Activated T-cell treated with anti-CD3 and anti-CD28 coated beads for 24 hours (primary cell): ENCODE measurements at places on chromosomes 4 and X.

DNA sequence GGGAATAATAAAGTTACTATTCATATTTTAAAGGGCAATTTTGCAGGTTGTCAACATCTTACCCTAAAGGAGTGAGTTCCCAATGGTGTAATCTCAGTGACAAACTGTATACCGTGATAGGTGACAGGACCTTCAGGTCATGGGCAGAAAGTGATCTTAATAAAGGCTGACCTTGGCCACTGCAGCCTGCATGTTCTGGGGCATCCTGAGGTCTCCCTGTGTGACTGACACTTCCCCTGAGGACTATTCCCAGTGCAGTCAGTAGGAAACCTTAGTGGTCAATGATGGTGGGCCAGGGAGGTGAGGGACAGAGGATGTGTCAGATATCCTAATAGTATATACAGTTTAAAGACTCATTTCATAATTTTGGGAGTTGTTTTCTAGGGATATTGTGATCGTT is 137.2 kb downstream of the SHROOM3 start:
- no peak for DNase-seq

GRCh38 chr4:181849472-181849871 is 393.7 kb upstream of the TENM3 start:
- DNase-seq: no peak

- DNase-seq: no peak
These were observed 101.0 kb downstream of the GPAT3 start for GRCh38 chr4:83636930-83637329.

DNA sequence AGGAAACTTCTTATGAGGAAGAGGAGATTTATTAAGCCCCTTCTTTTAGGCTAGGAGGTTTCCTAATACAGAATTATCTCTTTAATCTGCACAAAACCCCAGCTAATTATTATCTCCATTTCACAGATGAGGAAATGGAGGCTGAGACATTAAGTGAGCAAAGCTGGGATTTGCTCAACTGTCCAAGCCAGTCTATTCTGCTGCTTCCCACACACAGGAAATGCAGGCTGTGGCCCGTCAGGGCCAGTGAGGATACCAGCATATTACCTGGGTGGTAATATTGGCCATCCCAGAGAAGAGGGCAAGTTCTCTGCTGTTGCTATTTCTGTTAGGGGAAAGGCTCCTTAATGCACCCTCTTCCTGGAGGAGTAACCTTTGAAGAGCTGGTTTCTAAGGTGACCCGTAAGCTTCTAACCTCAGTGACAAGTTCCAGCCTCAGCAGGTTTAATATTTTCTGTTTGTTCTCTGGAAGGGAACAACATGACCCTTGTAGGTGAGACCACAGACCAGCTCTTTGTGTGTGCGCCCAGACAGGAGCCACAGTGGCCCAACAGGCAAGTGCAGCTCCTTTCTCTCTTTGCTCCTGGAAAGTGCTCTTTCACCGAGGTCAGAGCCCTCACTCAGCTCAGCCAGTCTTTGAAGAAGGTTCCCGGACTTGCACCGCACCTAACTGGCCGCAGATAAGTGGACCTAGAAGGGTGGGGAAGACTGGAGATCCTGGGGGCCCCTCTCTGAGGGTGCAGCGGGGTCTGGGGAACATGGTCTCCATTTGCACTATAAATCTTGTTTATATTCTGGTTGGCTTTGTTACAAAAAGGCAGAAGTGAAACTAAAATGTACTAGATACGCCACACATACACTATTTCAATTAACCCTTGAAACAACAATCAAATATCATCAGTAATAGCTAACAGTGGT is 35.5 kb downstream of the TBC1D9 start:
- no peak for DNase-seq

DNA sequence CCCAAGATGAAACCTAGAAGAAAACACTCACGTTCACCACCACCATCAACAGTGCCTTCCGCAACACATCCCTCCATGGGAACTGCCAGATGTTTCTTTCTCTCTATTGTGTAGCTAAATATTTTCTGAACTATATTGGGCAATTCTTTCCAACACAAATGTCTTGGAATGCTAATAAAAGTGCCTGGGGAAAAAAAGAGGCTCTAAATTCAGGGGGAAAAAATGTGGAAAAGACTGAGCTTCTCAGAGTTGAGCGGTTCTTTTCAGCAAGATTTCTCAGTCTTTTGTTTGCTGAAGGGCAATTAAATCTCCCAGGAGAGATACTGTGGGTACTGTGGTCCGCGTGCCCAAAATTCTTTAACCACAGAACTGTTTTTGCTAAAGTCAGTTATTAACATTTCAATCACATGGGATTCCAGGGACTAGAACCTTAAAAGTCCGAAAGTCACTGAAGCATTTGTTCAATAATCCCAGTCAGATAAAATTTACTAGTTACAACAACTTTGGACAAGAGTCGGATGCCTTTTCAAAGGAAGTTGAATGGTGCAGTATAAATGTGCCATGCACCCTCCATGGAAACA is 51.9 kb upstream of the DHRSX start:
- no peak for DNase-seq

DNA sequence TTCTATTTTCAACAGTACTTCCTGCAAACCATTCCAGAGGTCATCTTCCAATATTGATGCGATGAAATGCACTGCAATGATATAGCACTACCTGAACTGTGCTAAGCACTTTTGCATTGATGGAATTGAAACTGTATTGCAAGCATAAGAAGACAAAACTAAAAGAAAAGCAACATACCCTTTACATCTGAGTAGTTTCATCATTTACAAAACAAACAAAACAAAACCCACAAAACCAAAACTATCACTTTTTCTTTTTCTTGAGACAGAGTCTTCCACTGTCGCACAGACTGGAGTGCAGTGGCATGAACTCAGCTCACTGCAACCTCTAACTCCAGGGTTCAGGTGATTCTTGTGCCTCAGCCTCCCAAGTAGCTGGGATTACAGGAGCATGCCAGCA is 120.1 kb upstream of the NAP1L5 start:
- DNase-seq: no peak

DNA sequence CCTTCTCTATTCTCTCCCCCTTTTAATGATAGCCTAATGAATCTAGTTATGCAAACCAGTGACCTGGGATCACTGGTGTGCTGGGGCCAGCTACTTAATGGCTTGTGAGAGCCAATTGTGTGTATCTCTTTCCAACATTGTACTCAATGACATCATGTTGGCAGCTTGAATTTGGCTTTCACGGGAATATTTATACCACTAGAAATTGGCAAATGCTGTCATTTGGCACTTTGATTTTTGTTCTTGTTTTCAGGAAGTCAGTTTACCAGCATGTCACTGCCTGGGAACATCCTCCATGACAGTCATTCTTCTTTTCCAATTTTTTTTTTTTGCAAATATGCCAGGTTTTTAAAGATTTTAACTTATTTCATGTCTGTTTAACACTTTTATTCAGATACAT is 1685.3 kb downstream of the STIM2 start:
- no peak for DNase-seq

DNA sequence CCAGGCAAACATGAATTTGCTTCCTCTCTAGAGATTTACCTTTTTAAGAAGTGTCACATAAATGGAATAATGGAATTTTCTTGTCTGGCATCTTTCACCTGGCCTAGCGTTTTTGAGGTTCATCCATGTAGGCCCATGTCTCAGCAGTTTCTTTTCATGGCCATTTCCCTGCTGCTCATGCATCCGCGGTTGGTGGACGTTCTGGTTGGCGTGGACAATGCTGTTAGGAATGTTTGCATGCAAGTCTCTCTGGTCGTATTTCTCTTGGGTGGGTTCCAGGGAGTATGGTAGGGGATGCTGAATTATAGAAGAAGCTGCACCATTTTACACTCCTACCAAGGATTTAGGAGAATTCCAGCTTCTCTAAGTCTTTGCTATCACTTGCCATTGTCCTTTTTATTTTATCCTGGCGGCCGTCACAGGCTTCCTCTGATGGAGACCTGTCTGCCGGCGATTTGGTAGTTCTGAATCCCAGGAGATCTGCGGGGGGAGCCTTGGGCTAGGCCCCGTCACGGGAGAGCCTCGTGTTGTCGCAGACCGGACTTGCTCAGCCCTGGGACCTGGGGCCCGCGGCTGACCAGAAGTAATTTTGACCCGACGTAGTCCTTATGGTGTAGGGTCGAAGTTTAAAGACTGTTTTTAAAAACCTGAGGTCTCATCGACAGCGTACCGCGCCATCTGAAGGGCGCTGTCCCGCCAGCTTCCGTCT is 56.9 kb upstream of the TADA2B start:
- DNase-seq: no peak

DNA sequence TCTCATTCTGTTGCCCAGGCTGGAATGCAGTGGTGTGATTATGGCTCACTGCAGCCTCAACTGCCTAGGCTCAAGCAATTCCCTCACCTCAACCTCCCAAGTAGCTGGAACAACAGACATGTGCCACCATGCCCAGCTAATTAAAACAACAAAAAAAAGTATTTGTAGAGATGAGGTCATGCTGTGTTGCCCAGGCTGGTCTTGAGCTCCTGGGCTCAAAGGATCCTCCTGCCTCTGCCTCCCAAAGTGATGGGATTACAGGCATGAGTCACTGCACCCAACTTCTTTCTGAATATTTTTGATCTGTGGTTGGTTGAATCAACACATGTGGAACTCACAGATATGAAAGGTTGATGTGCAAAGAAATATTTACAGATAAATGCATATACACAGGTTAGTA is 18.5 kb upstream of the SEPTIN11 start:
- no peak for DNase-seq

DNA sequence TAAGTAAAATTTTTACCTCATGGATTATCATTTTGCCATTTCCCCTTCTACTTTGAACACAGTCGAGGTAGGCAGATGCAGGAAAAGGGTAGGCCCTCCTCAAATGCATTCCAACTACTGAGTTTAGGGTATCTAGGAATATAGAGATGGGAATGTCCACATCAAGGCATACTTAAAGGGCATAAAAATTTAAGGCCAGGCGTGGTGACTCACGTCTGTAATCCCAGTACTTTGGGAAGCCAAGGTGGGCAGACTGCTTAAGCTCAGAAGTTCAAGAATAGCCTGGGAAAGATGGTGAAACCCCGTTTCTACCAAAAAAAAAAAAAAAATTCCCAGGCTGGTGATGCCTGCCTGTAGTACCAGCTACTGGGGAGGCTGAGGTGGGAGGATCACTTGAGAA is 146.5 kb downstream of the PDGFC start:
- DNase-seq: no peak

GRCh38 chr4:45946699-45947098 is 177.2 kb downstream of the GABRG1 start:
- no peak for DNase-seq

DNA sequence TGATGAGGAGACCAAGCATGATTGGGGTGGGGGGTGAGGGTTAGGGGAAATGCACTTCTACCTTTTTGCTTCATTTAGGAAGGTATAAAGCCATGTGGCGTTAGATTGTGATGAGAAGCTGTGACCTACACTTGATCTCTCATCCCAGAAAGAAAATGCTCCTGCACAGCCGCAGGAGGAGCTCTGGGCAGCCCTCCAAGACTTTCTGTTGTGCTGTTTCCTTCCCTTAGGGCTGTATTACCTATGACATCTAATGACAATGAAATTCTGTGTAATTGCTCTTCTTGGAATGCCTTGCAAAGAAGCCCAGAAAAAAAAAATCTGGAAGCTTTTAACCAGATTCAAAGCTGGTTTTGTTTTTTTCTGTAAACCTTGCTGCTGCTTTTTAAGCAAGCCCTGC is 13.4 kb downstream of the PRPS2 start:
- DNase-seq: no peak
